Activated CD4-positive, alpha-beta T cell treated with anti-CD3 and anti-CD28 coated beads, Interleukin-2, amount 10 ng/mL, durations not matched to agents 24 days and 14 days (primary cell): ENCODE measurements at places on chromosomes 12 and 14. TPM values are rescaled to one million over a fixed set of nuclear protein-coding genes. Genes with fewer than 3 reads are reported as not detected.
A peak's percentile ranks its signal among the peaks of the same experiment; 100 is the strongest.

GRCh38 chr14:34137001-34137745 is 186.3 kb upstream of the EGLN3 start:
- no peak for DNase-seq

Gene LRRC10
- not detected in 2 replicates for total RNA-seq

Gene ALKBH2
- 44.8 and 46.2 TPM in 2 replicates for total RNA-seq

DNA sequence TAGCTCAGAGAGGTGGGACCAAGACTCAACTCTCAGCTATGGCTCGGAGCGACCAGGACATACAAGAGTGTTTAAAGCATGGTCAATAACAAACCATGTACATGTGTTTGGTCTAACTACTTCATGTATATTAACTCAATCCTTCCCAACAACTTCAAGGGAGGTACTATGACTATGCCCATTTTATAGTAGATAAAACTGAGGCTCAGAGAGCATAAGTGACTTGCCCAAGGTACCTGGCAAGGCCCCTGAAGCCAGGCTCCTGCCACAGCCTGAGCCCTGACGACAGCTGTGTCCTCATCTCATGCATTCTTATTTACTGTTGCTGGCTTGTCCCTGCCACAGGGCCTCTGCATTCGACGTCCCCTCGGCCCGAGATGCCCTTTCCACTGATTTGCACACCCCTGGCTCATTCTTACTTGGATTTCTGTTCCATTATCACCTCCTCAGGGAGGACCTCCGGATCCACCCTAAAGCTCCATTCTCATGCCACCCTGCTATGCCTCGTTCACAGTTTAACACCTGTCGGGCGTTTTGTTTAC is 2.6 kb downstream of the TESC start:
- no peak for DNase-seq

GRCh38 chr12:27592548-27592947 is 68.5 kb downstream of the PPFIBP1 start:
- no peak for DNase-seq

Gene ST8SIA1
- 0.21 and 0.28 TPM in 2 replicates for total RNA-seq

DNA sequence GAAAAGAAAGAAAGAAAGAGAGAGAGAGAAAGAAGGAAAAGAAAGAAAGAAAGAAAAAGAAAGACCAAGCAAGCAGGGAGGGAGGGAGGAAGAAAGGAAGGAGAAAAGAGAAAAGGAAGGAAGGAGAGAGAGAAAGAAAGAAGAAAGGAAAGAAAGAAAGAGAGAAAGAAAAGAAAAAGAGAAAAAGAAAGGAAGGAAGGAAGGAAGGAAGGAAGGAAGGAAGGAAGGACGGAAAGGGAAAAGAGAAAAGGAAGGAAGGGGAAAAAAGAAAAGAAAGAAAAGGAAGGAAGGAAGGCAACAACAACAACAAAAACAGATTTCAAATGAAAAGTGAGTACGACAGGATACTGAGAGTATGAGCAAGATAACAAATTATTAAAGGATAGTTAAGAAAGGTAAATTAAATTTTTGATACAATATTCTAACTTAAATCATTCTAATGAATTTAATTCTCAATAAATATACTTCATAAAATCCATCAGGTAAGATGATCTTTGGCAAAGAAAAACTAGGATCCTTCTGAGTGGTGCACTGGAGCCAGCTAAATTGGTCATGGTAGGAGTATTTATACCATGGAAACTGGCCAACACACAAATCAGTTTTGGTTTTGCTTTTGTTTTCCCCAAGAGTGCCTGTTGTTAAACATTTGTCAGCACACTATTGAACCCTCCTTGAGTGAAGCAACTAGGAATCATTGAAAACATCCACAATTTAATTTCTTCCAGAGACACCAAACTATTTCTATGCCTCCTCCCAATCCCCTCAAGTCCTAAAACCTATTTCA is 56.1 kb upstream of the DYRK2 start:
- DNase-seq = peak; percentile 82

- no peak for DNase-seq
Observed at GRCh38 chr12:19298836-19299605, 140.3 kb upstream of the AEBP2 start.

Gene ASIC1
- 17.6 and 19.7 TPM in 2 replicates for total RNA-seq

- no peak for DNase-seq
Observed at GRCh38 chr12:49953151-49953550, 2.6 kb downstream of the AQP2 start.

- peak; percentile 64 for DNase-seq
Observed at GRCh38 chr12:3077572-3078081, 448 bp downstream of the TSPAN9 start.

- DNase-seq = no peak
Observed at GRCh38 chr12:122545855-122546254, 18.8 kb downstream of the KNTC1 start.
